ENCODE measurements at places on chromosomes 11 and 22.

DNA sequence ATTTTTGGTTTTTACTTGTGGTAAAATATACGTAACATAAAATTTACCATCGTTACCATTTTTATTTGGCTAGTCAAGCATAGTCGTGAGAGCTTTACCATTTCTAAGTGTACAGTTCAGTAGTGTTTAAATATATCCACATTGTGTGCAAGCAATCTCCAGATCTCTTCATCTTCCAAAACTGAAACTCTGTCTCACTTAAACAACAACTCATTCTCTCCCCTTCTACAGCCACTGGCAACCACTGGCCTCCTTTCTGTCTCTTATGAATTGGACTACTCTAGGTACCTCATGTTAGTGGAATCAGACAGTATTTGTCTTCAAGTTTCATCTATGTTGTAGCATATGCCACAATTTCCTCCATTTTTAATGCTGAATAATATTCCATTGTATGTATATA, 37.4 kb downstream of the SMC1B start:
- no peak for DNase-seq

GRCh38 chr11:132082566-132082965, 712.2 kb downstream of the NTM start:
- no peak for DNase-seq

GRCh38 chr11:70796648-70797227, 398.4 kb downstream of the CTTN start:
- no peak for DNase-seq

DNA sequence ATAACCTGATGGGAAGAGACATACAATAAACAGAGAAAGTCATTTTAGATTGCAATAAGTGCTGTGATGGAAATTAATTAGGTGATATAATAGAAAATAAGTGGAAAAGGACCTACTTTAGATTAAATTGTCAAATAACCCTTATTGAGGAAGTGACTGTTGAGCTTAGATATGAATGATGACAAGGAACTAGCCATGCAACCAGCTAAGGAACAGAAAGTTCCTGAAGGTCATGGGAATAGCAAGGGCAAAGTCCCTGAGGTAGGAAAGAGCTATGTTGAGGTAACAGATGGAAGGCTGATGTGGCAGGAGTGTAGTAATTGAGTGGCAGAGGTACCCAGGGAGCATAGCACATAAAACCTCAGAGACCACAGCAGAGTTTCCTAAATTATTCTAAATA, 135.2 kb downstream of the WNT11 start:
- DNase-seq = peak; percentile 31

- no peak for DNase-seq
Observed at GRCh38 chr11:26202754-26203153, 129.2 kb upstream of the ANO3 start.

DNA sequence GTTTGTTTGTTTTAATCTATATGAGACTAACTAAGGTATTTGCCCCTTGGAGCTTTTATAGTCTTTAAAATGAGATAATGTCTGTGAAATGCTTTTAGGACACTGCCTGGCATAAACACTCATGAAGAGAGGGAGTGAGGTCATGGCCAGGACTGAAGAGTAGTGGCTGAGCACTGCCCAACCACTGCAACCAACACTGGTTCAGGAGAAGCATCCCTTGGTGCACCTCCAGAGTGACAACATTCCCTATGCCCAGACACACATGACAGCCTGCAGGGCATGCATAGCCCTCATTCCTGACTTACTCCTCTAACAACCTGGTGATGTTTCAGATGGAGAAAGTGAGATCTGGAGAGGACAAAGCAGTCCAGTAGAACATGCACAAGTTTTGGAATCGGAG, 36.1 kb downstream of the ME3 start:
- no peak for DNase-seq

DNA sequence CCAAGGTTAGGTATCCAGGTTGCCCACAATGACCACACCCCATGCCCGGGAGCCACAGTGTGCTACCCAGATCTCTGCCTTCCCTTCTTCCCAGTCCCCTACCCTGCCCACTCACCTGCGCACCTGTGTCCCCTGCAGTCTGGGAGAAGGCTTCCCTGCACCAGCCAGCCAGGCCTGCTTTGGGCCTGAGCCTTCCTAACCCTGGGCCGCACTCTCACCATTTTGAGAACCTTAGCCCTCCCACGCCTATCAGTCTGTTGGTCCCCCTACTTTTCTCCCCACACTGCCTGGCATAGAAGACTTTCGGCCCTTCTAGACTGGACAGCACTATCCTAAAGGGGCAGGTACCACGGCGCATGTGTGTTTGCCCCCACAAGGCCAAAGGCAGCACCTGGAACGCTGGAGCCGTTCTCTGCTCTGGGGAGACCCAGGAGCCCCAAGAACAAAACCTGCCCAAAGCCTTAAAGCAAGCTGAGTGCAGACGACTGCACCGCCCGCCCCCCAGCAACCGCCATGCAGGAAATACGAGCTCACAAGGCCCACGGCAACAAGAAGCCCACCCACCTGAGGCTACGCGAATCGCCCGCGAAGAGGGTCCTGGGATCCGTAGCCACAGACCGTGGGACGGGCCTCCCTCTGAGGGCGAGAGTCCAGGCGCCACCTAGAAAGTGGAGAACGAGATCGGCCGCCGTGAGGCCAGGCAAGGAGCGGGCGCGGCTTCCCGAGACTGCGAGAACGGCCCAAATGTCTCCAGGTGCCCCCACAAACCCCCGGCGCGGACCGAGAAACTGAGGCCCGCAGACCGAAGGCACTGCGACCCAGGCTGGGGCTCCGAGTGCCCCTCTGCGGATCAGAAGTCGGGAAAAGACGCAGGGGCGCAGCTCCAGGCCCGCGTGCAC, 546 bp downstream of the GNB1L start:
- DNase-seq = no peak
